ENCODE measurements at places on chromosomes 5 and 9. TPM values are rescaled to one million over a fixed set of nuclear protein-coding genes. Genes with fewer than 3 reads are reported as not detected.

The SPATA31A3 gene
- not detected for total RNA-seq

The FGF1 gene
- total RNA-seq = not detected

The RASEF gene
- not detected for total RNA-seq

The ITK gene
- total RNA-seq = 0.86 TPM

The LRRC70 gene
- 0.84 TPM for total RNA-seq

The SCGB3A2 gene
- not detected for total RNA-seq

The FOXE1 gene
- not detected for total RNA-seq

The TMEM161B gene
- total RNA-seq = 31.1 TPM

The FOXD4L5 gene
- total RNA-seq = 0.75 TPM

The STKLD1 gene
- 0.37 TPM for total RNA-seq

The PLCXD3 gene
- not detected for total RNA-seq

The LHX6 gene
- not detected for total RNA-seq

The GDNF gene
- total RNA-seq = not detected

The PCDHB5 gene
- not detected for total RNA-seq

The ZFP2 gene
- 0.44 TPM for total RNA-seq

The SMIM33 gene
- not detected for total RNA-seq

The LCN2 gene
- not detected for total RNA-seq

The SLC36A3 gene
- not detected for total RNA-seq

The ABLIM3 gene
- total RNA-seq = not detected

The PPP1R26 gene
- 6.7 TPM for total RNA-seq

The PDGFRB gene
- 1.8 TPM for total RNA-seq

The DND1 gene
- 2.6 TPM for total RNA-seq

The GRM6 gene
- total RNA-seq = not detected

The QRFP gene
- total RNA-seq = not detected

The PCDHGB5 gene
- 1.8 TPM for total RNA-seq

The LCP2 gene
- total RNA-seq = 8.5 TPM

The FAM78A gene
- total RNA-seq = 22.9 TPM

The KIF4B gene
- not detected for total RNA-seq

The ORM1 gene
- not detected for total RNA-seq

The PPP2R2B gene
- total RNA-seq = not detected

The HMMR gene
- total RNA-seq = 2.8 TPM

The GFI1B gene
- total RNA-seq = 0.07 TPM

The PCDHB11 gene
- not detected for total RNA-seq

The BTNL3 gene
- not detected for total RNA-seq

The CCDC192 gene
- not detected for total RNA-seq

The TAF11L10 gene
- total RNA-seq = not detected

The ZNF618 gene
- 0.67 TPM for total RNA-seq

The FAM114A2 gene
- total RNA-seq = 27.4 TPM

The PCDHGA7 gene
- total RNA-seq = 1.3 TPM

The TMEM8B gene
- 5.0 TPM for total RNA-seq

The SNCAIP gene
- total RNA-seq = not detected

The PCDHA9 gene
- total RNA-seq = not detected

The ADAMTSL1 gene
- total RNA-seq = not detected

The HNRNPAB gene
- 118 TPM for total RNA-seq

The CMBL gene
- total RNA-seq = not detected

The CCNO gene
- total RNA-seq = not detected

The PCDHAC2 gene
- not detected for total RNA-seq

The STC2 gene
- 0.29 TPM for total RNA-seq

The TAS2R1 gene
- total RNA-seq = not detected

The ROPN1L gene
- total RNA-seq = not detected

The BTNL8 gene
- not detected for total RNA-seq

The PCDHGC5 gene
- total RNA-seq = 0.24 TPM

The CDC20B gene
- total RNA-seq = not detected

The TNFSF8 gene
- total RNA-seq = 0.69 TPM

The CTSV gene
- not detected for total RNA-seq

The BARX1 gene
- not detected for total RNA-seq

The GFPT2 gene
- total RNA-seq = 0.39 TPM

The DMXL1 gene
- total RNA-seq = 76.9 TPM

The IFNA2 gene
- not detected for total RNA-seq
